Activated T-helper 1 cell treated with anti-CD3 and anti-CD28 coated beads, Interleukin-2, amount 50 U/mL, for 16 hours (primary cell): ENCODE measurements at places on chromosomes 3 and 15.

GRCh38 chr3:94063496-94064119, 747 bp downstream of the NSUN3 start:
- DNase-seq, result no peak

DNA sequence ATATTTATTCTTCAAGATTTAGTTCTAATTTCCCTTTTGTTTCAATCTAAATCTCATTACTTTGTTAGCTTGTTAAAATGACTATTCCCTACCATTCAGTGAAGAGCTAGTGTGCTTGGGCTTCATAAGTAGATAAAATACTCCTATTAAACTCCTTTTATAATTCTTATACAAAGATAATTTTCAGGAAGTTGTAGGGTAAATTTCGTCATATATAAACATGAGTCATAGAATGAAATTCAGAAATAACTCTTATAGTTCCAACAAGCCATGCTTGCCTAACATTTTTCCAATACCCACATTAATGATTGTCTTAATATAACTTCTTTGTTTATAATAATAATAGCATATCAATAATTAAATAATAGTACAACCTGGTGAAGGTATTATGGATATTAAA, 407.3 kb downstream of the NAALADL2 start:
- DNase-seq, result no peak

DNA sequence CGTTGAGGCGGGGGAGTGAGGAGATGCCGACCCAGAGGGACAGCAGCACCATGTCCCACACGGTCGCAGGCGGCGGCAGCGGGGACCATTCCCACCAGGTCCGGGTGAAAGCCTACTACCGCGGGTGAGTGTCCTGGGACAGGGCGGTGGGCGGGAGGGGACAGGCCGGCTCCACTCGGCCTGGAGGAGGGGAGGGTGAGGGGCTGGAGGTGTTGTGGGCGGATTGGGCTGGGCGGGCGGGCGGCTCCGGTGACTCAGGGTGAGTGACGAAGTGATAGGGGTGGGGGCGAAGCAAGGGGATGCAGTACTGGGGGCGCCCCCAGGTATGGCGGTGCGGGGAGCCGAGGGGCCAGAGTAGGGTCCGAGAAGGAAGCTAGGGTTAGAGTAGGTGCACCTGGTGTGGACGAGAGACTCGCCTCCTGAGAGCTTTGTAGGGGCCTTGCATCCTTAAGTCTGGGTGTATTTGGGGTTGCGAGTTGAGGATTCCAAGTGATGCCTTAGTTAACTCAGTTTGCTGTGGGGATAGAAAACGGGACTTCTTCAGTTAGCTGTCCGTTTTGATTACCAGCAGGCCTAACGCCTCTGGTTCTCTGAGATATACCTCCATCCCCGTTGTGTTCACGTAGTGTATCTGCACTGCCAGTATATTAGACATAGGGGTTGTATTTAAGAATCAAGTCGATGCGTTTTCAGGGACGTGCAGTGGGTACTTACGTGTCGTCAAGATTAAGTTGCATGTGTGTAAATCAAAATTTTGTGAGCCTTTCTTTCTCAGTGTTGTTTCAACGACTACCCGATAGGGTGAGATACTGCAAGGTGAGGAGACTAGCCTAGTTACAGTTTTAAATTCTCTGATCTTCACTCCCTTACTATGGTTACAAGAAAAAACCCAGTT, 670 bp downstream of the PRKCI start:
- DNase-seq, result peak; percentile 12

- DNase-seq, result no peak
Observed at GRCh38 chr3:28916713-28917499, 364.0 kb upstream of the RBMS3 start.

- no peak for DNase-seq
Observed at GRCh38 chr3:108406661-108407206, 103.7 kb downstream of the MYH15 start.

- DNase-seq, result peak; percentile 78
Observed at GRCh38 chr3:138329127-138329983, at the start of gene NME9. NME9 (minus strand) TSS chr3:138329851; CDS start chr3:138329335, 516 bp downstream.

GRCh38 chr3:21624524-21624923, 126.5 kb downstream of the ZNF385D start:
- no peak for DNase-seq

GRCh38 chr3:3708769-3709115, 90.5 kb upstream of the LRRN1 start:
- DNase-seq, result no peak
